Adrenal gland (tissue), 19 donors: ENCODE measurements at places on chromosomes 2 and 18. TPM values are rescaled to one million over a fixed set of nuclear protein-coding genes. Genes with fewer than 3 reads are reported as not detected.

GRCh38 chr2:141048951-141049350, 1081.9 kb downstream of the LRP1B start:
- no peak for DNase-seq
- no peaks in the 10 kb centered on the region for H3K4me1 ChIP-seq
- no peaks in the 10 kb centered on the region for H3K36me3 ChIP-seq
- no peak overlapping the region for H3K27ac ChIP-seq
- no peak overlapping the region for H3K4me3 ChIP-seq
- no peaks in the 10 kb centered on the region for H3K27me3 ChIP-seq

- no peaks in the 10 kb centered on the region for H3K4me1 ChIP-seq
- DNase-seq, result no peak
- no peak overlapping the region for H3K4me3 ChIP-seq
- no peaks in the 10 kb centered on the region for H3K27me3 ChIP-seq
- no peaks in the 10 kb centered on the region for H3K36me3 ChIP-seq
Measured at GRCh38 chr2:241066893-241067341, 35.2 kb downstream of the MTERF4 start.

DNA sequence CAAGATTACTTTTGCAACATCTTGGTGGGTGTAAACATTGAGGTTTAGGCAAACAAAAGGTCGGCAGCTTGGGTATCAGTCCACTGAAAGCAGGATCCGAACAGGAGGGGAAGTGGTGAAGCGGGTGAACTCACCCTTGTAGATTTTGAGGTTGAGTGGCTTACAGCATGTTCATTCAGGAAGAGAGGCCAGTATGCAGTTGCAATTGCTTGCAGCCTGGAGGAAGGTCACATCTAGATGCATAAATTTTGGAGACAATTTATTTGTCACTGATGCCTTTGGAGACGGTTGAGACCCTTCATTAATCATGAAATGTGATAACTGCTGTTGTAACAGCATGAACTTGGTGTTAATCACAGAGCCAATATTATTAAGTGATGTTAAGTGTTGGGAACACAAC, 131.1 kb downstream of the LTBP1 start:
- no peak for DNase-seq
- H3K27me3 ChIP-seq, result no peaks in the 10 kb centered on the region
- no peaks in the 10 kb centered on the region for H3K36me3 ChIP-seq
- H3K4me1 ChIP-seq, result no peaks in the 10 kb centered on the region
- no peak overlapping the region for H3K27ac ChIP-seq

The SKOR2 gene
- not detected for total RNA-seq

- H3K27ac ChIP-seq, result no peak overlapping the region
- H3K36me3 ChIP-seq, result no peaks in the 10 kb centered on the region
- H3K4me1 ChIP-seq, result no peaks in the 10 kb centered on the region
- H3K4me3 ChIP-seq, result no peak overlapping the region
- no peaks in the 10 kb centered on the region for H3K27me3 ChIP-seq
Measured at GRCh38 chr2:101516823-101517690, 42.1 kb upstream of the RFX8 start.

GRCh38 chr2:108316461-108317258, 28.0 kb downstream of the SULT1C2 start:
- no peak overlapping the region for H3K27ac ChIP-seq
- no peaks in the 10 kb centered on the region for H3K36me3 ChIP-seq
- H3K4me1 ChIP-seq, result no peaks in the 10 kb centered on the region
- H3K4me3 ChIP-seq, result no peak overlapping the region

The DTNA gene
- total RNA-seq, result 23.4 TPM

DNA sequence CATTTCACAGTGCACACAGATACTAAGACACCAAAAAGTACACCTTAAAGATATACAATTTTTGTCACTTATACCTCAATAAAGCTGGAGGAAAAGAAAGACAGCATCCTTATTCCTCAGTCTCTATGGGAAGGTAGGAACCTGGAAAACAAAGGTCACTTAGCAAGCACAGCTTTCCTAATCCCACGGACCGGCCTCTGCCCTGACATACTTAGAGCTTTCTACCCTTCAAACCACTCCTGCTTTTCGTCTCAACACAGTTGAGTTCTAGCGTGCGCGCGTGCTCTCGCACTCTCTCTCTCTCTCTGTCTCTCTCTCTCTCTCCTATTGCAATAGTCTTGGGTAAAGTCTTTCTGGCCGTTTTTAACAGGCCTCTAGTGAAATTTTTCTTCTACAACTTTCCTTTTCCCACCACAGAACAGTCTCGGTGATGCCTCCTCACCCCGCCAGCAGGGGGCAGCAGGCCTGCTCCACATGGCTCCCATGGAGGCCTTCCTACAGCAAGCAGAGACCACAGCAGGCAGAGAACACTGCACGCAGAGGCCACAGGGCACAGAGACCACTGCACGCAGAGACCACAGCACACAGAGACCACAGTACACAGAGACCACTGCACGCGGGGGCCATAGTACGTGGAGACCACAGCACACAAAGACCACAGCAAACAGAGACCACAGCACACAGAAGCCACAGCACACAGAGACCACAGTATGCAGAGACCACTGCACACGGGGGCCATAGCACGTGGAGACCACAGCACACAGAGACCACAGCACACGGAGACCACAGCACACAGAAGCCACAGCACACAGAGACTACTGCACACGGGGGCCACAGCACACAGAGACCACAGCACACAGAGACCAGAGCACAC, 106.9 kb downstream of the FBXO15 start:
- no peaks in the 10 kb centered on the region for H3K4me1 ChIP-seq
- H3K27ac ChIP-seq, result no peak overlapping the region

GRCh38 chr2:85308201-85308600, 19.6 kb downstream of the TGOLN2 start:
- no peak overlapping the region for H3K27ac ChIP-seq
- H3K4me3 ChIP-seq, result no peak overlapping the region

DNA sequence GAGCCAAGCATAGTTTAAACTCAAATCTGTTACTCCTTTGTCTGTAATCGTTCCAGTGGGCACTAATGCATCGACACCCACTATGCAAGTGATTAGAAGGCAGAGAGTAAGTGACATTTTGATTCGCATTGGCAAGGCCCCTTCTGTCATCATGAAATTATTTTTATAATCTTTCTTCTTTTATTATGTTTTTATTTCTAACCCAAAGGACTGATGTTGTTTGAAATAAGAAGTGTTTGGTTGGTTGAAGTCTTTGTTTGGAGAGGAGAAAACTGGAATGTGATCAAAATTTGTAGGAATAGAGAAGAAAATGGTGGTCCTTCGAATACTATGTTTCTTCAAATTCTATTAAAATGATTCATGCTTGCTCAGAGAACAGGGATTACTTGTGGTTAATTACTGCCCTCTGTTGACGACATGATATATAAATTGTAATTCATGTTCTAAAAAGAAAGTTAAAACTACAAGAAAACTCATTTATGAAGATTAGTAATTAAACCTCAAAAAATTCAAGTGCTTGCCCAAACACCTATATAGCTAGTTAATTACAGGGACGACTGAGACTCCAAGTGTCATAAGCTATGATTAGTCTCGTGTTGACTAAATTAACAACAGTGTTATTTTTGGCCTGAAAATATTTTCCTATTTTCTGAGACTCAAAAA, 26.4 kb upstream of the TFPI start:
- DNase-seq, result no peak
- H3K27ac ChIP-seq, result no peak overlapping the region
- no peaks in the 10 kb centered on the region for H3K27me3 ChIP-seq
- no peaks in the 10 kb centered on the region for H3K36me3 ChIP-seq

The CHST9 gene
- total RNA-seq, result 0.07 TPM

GRCh38 chr2:128260239-128261138, 58.2 kb downstream of the HS6ST1 start:
- no peaks in the 10 kb centered on the region for H3K36me3 ChIP-seq
- H3K4me3 ChIP-seq, result no peak overlapping the region
- DNase-seq, result peak; percentile 90
- no peaks in the 10 kb centered on the region for H3K27me3 ChIP-seq

The SOX11 gene
- total RNA-seq, result 1.5 TPM

- peaks cover 40% of the 10 kb centered on the region for H3K36me3 ChIP-seq
- no peak overlapping the region for H3K4me3 ChIP-seq
- no peaks in the 10 kb centered on the region for H3K27me3 ChIP-seq
- DNase-seq, result no peak
- H3K4me1 ChIP-seq, result no peaks in the 10 kb centered on the region
Measured at GRCh38 chr2:16559278-16560067, 106.2 kb downstream of the CYRIA start.

GRCh38 chr2:234032279-234032856, 18.1 kb upstream of the SPP2 start:
- DNase-seq, result no peak
- no peak overlapping the region for H3K4me3 ChIP-seq
- no peaks in the 10 kb centered on the region for H3K4me1 ChIP-seq
- no peak overlapping the region for H3K27ac ChIP-seq
- no peaks in the 10 kb centered on the region for H3K36me3 ChIP-seq

The SNORC gene
- total RNA-seq, result 2.7 TPM

DNA sequence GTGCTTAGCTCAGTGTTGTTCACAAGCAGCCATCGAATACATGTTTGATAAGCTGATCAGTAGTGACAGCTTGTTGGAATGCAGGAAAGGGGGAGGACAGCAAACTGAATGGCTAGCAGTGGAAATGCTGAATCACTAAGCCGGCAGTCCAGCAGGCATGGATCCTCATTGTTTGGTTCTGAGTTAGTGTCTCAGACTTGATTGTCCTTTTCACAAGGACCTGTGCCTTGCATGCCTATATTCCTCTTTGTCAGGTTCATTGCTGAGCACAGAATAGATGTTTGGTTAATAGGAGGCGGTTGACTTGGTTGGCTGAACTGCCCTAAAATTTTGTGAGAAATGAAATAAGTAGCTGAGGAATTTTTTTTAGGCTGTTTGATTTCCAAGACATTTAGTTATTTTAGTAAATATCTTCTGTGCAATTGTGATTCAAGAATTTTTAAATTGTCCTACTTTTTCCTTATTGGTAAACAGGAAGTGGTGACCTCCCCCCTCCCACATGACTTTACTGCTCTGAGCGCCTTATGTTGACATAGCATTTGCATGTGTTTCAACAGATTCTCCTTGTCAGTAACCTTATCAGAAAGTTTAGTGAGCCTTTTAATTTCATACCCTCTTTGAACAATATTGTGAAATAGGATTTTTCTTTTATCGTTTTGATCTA, 21.4 kb upstream of the STON1 start:
- no peak overlapping the region for H3K27ac ChIP-seq
- no peak overlapping the region for H3K4me3 ChIP-seq

GRCh38 chr2:79936715-79937114, 367.8 kb downstream of the LRRTM1 start:
- H3K27ac ChIP-seq, result no peak overlapping the region
- H3K36me3 ChIP-seq, result no peaks in the 10 kb centered on the region
- no peaks in the 10 kb centered on the region for H3K4me1 ChIP-seq
- H3K27me3 ChIP-seq, result no peaks in the 10 kb centered on the region
- no peak for DNase-seq
